ENCODE measurements at places on chromosomes 6 and 20.

- no peak for DNase-seq
These were observed 121.7 kb downstream of the BCAS1 start for GRCh38 chr20:53948383-53949318.

DNA sequence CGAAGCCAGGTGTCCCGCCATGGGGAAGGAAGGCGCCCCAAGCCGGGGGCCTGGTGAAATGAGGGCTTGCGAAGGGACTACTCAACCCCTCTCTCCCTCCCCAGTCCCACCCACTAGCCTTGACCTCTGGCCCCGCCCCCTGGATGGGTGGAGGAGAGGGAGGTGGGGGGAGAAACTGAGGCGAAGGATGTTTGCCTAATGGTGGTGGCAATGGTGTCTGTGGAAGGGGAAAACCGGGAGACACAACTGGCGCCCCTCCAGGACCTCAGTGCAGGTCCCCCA, at the start of gene POU5F1:
Gene POU5F1 (minus strand): TSS at position 83 of the 282 bp plus-strand sequence. CDS start 62 bp downstream, at position 21.
- no peak for DNase-seq

DNA sequence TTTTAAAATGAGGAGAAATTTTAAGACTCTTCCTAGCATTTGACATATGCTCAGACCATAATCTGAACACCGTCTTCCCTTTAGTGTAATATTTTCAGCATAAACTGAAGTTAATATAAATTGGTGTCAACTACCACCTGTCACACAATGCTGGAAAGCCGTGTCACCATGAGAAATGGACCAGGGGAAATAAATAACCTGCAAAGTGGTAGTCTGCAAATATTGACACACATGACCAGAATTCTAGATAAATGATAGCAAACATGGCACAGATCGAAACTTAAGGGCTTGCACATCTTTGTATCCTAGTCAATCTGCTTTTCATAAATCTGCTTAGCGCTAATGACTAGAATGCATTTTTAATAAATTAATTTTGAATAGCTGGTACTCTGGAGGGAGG, 191.9 kb downstream of the CD83 start:
- no peak for DNase-seq

DNA sequence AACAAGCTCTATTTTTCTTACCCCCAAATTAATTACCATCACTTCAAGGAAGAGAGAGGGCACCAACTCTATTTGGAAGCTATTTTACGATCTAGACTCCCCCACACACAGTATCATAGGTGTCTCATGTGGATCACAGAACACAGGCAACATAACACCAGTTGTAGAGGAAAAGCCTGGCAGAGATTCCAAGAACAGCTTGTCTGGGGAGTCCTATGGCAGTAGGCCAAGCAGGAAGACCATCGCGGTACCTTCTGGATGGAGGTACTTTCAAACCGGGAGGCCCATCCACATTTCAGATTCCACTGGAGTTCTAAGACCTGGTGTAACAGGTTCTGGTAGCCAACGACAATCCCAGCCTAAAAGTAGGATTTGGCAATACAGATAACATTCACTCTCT, 37.6 kb upstream of the SPDEF start:
- DNase-seq, result peak; percentile 70

DNA sequence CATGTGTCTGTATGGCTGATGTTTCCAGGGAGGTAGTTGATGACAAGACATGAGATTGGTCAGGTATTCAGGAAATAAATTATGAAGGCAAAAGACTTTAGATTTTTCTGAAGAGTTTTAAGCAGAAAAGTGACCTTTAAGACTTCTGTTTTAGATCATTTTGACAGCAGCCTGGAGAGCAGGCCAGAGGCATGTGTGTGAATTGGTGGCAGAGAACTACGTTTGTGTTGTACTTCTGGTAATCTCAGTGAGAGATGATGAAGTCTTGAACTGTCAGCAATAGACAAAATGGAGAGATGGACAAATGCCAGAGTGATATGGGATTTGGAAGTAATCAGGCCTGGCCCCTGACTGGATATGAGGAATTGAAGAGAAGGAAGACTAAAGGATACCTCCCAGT, 30.8 kb downstream of the FARS2 start:
- no peak for DNase-seq

DNA sequence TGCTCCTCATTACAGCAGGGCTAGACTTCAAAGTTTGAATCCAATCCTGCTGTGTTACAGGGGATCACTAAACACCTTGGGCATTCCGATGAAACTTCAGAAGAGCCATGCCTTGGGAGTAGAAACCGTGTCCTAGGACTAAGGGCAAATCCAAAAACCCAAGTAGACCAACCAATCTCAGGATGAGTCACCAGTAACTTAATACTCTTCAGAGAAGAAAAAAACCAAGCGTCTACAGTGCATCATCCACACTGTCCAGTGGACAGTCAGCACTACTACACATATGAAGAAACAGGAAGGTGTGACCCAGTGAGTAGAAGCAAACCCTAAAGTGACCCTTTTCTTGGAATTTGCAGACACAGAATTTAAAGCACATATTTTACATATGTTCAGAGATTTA, 39.5 kb upstream of the VAPB start:
- no peak for DNase-seq

DNA sequence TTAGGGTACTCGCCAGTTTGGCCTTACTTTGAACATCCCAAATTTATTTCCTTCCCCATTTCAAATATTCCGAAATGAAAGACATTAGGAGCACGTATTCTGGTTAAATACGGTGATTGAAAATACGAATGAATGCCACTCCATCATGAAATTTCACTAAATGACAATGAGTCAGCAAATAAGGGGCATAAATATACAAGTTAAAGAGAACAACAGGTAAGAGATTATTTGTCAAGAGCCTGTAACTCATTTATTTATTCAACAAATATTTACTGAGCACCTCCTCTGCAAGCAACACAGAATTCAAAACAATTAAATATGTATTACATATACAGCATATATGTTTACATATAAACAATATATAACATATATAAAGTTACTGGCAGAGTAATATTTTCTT, 44.8 kb downstream of the MYB start:
- DNase-seq, result no peak

DNA sequence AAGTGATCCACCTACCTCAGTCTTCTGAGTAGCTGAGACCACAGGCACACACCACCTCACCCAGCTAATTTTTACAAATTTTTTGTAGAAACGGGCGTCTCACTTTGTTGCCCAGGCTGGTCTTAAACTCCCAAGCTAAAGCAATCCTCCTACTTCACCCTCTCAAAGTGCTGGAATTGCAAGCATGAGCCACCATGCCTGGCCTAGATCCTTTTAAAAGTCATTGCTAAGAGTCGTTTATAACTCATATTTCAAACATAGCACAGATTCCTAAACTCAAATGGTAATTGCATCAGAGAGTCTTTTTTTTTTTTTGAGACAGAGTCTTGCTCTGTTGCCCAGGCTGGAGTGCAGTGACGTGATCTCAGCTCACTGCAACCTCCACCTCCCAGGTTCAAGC, 7.7 kb upstream of the SAMHD1 start:
- no peak for DNase-seq

DNA sequence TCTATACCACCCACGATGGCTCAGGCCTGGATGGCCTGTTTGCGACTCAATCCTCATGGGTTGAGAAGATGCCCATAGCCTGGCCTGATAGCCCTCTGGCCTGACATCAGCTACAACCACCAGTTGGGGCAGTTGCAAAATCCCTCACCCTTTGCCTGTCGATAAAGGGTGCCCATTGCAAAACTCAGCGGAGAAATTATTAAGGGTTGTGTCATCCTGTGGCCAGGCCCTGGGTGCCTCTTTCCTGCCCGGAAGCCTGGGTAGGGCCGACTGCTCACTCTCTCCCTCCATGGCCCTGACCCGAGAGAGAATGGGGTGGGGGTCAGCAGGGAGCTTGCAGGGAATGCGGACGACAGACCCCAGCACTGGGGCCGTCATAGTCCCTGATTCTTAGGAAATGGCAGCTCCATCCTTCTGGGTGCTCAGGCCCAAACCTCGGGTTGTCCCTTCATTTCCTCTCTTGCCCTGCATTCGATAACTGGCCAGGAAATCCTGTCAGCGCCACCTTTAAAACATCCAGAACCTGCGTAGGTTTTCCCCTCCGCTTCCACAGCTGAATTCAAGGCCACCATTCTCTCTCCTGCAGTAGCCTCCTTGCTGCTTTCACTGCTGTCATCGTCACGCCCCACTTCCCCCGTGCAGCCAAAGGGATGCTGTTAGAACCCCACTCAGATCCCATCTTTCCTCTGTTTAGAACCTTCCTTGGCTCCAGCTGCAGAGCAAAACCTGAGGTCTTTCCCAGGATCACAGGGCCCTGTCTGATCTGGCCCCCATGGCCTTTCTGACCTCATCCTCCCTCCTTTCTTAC, 31.1 kb downstream of the CEBPB start:
- no peak for DNase-seq

GRCh38 chr20:22984008-22984407, 51.1 kb upstream of the SSTR4 start:
- no peak for DNase-seq

DNA sequence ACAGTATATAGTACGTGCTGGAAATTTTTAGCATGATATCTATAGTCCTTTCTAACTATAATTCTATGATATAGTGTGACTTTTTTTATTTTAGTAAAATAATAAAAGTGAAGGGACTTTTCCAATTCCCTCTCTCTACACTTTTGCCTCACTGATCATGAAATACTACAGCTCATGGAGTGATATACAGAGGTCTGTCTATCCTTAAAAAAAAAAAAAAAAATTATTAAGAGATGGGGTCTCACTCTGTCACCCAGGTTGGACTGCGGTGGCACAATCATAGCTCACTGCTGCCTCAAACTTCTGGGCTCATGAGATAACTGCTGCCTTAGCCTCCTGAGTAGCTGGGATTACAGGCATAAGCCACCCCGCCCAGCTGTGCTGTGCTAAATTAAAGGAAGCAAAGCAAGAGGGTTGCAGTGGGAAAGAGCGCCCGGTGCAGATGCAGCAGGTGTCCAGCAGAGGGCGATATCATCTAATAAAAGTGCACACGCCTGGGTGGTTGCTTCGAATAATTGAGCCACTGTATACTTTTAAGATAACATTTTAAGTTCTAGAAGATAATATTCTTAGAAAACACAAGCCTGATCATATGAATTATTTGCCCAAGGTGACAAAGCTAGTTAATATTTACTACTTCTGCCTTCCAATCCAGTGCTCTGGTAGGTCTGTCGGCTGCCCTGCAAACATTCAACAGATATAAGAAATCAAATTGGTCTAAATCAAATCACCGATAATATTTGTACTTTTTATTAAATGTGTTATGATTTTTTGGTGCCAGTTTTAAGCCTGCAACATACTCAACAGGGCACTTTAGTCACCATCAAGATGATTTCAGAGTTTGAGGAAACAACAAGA, 94.9 kb upstream of the NT5E start:
- DNase-seq, result peak; percentile 46

GRCh38 chr6:25232479-25232878, 46.7 kb upstream of the CARMIL1 start:
- no peak for DNase-seq

DNA sequence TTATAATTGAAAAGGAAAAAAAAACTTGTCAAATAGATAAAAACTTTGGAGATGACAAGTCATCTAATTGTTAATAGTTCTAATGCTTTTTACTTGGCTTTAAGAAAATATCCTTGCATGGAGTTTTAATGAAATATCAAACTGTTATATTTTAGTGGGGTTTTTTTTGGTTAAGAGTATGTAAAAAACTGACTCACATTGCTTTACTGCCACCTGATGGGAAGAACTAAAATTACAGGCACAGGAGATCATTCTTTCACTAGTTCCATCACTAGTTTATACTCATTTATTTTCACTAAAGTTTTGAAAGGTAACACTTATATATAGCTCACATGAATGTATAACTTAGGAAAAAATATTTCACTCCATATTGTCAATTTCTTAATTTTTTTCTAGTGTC, 309.1 kb downstream of the LMBRD1 start:
- peak; percentile 5 for DNase-seq

DNA sequence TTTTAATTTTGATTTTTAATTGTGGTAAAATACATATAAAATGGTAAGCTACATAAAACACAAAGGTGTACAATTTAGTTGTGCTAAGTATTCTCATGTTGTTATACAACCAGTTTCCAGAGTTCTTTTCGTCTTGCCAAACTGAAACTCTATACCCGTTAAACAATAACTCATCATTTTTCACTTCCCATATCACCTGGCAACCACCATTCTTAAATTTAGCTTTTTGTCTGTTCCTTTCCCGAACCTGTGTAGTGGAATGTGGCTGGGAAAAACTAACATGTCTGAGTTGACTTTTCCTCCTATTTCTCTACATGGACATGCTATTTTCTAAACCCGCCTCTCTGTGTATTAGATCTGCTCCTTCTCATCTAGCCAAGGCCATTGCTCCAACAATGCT, 27.6 kb downstream of the RPRD1B start:
- no peak for DNase-seq

DNA sequence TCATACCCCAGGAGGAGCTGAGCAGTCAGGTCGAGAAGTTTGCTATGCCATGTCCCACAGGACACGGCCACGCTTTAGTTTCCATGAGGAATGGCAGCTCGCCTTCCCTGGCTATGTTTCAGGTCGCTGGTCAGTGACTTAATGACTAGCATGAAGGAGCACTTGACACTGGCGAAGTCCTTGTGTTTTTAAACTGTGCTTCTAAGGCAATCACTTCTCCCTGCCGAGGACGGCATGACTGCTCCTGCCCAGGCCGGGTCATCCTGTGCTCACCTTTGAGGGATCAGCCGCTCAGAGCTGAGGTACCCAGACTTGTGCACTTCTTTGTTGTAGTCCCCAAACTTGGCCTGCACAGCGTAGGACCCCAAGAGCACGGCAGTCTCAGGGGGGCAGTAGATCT, 34.1 kb downstream of the EZR start:
- no peak for DNase-seq

- DNase-seq, result peak; percentile 26
These were observed 313.3 kb downstream of the RNGTT start for GRCh38 chr6:88650029-88650619.

GRCh38 chr20:15546525-15547023, 1026.7 kb downstream of the KIF16B start:
- no peak for DNase-seq
